ENCODE measurements at places on chromosomes 12 and 14. TPM values are rescaled to one million over a fixed set of nuclear protein-coding genes. Genes with fewer than 3 reads are reported as not detected.
A peak's percentile ranks its signal among the peaks of the same experiment; 100 is the strongest.

GRCh38 chr14:88233915-88234314 is 89.2 kb downstream of the KCNK10 start:
- peaks cover 8% of the 10 kb centered on the region for H3K4me1 ChIP-seq
- H3K27me3 ChIP-seq = no peaks in the 10 kb centered on the region
- H3K4me3 ChIP-seq = no peak overlapping the region
- DNase-seq = no peak
- H3K27ac ChIP-seq = no peak overlapping the region
- peaks cover 17% of the 10 kb centered on the region for H3K36me3 ChIP-seq

DNA sequence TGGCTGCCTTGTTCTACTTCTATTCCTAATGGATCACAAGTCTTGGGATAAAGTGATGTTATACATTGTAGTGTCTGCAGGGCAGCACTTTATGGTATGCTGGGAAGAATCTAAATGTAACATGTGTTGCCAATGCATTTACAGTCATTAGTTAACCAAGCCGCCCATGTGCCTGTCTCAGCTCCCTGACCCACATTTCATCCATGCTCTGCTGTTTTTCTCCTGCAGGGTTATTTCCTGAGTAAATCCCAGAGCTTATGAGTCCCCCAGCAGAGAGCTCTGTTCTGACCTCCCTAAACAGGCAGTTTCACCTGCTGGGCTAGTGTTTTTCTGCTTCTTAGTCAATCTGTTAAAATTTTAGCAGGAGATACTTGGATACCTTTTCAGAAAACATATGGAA is 4.4 kb upstream of the TMTC2 start:
- peaks cover 7% of the 10 kb centered on the region for H3K4me1 ChIP-seq
- H3K36me3 ChIP-seq = no peaks in the 10 kb centered on the region
- DNase-seq = no peak
- H3K4me3 ChIP-seq = no peak overlapping the region
- H3K27ac ChIP-seq = no peak overlapping the region

- no peak for DNase-seq
- H3K27me3 ChIP-seq = peaks cover 13% of the 10 kb centered on the region
- no peak overlapping the region for H3K4me3 ChIP-seq
- no peaks in the 10 kb centered on the region for H3K36me3 ChIP-seq
Measured at GRCh38 chr12:124694846-124695497, 127.6 kb upstream of the NCOR2 start.

DNA sequence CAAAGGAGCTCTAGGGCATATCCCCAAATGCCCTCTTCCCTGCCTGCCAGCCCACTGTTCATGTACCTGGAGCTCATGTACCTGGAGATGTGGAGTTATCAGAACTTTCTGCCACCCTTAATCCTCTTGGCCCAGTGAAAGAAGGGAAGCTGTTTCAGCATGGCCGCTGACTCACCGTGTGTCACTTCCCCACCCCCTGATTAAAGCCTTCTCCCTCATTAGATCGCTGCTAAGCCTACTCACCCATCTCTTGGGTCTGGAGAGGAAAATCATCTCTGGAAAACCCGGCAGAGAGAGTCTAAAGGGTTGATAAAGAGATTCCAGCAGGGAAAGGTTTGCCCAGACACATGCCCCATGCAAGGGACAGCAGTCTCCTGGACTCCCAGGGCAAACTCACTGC is 4.5 kb upstream of the LTBP2 start:
- H3K27me3 ChIP-seq = peaks cover 43% of the 10 kb centered on the region
- no peak overlapping the region for H3K4me3 ChIP-seq
- H3K27ac ChIP-seq = peak overlapping the region; percentile 66
- DNase-seq = no peak
- peaks cover 20% of the 10 kb centered on the region for H3K4me1 ChIP-seq
- H3K36me3 ChIP-seq = no peaks in the 10 kb centered on the region

GRCh38 chr14:102262929-102263462 is 42.0 kb downstream of the MOK start:
- peak; percentile 60 for DNase-seq
- H3K27me3 ChIP-seq = no peaks in the 10 kb centered on the region
- no peaks in the 10 kb centered on the region for H3K36me3 ChIP-seq
- peaks cover 28% of the 10 kb centered on the region for H3K4me1 ChIP-seq

DNA sequence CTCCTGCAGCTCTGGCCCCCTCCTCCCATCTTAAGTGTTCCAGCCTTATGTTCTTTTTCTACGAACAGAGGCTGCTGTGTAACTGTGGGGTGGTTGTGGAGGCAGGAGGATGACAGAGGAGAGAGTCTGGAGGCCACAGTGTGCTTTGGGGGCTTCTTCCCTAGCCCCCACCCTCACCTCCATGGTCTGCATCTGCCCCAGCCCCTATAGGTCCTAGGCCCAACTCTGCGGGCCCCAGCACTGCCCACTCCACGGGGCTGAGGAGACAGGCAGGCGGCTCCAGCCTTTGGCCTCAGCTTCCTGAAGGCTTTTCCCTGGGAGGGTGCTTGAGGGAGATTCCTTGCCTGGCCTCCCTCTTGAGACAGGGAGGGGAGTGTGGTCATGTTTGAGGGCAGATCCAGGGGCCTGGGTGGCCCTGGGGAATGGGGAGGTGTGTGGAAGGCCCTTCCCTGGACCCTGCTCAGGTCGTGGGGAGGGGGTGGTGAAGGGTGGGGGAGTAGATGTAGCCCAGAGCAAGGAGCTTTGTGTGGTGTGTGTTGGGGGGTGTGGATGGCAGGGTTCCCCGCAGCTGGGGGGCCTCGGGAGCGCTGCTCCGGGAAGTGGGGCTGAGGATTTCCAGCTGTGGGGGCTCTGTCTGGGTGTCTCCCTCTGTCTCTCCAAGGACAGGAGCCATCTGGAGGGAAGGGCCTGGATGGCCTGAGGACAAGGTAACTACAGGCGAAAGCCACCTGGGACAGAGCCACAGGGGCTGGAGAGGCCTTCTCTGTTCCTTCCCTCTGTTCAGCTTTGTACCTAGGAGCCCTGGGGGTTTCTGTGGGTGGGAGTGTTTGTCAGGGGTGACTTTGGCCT is 1.1 kb downstream of the SMIM41 start:
- peaks cover 5% of the 10 kb centered on the region for H3K36me3 ChIP-seq
- H3K27me3 ChIP-seq = no peaks in the 10 kb centered on the region
- peaks cover 18% of the 10 kb centered on the region for H3K4me1 ChIP-seq
- no peak overlapping the region for H3K4me3 ChIP-seq

DNA sequence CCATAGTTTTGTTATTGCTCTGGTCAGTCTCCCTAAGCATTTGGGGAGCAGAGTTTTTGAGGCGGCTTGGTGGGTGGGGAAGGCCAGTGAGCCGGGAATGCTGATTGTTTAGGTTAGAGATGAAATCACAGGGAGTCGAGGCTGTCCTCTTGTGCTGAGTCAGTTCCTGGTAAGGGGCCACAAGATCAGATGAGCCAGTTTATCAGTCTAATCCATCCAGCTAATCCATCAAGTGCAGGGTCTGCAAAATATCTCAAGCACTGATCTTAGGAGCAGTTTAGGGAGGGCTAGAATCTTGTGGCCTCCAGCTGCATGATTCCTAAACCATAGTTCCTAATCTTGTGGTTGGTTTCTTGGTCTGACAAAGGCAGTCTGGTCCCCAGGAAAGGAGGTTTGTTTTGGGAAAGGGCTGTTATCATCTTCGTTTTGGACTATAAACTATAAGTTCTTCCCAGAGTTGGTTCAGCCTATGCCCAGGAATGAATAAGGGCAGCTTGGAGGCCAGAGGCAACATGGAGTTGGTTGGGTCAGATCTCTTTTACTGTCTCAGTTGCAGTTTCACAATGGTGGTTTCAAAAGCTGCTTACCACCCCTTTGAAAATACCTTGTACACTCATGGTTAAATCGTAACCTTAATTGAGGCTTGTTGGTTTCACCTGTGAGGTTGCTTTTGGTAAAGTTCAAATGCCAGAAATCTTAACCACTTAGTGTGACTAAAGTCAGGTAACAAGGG is 33.6 kb upstream of the HIGD1C start:
- peaks cover 13% of the 10 kb centered on the region for H3K36me3 ChIP-seq
- H3K4me3 ChIP-seq = no peak overlapping the region
- H3K27me3 ChIP-seq = no peaks in the 10 kb centered on the region
- H3K4me1 ChIP-seq = peaks cover 14% of the 10 kb centered on the region

DNA sequence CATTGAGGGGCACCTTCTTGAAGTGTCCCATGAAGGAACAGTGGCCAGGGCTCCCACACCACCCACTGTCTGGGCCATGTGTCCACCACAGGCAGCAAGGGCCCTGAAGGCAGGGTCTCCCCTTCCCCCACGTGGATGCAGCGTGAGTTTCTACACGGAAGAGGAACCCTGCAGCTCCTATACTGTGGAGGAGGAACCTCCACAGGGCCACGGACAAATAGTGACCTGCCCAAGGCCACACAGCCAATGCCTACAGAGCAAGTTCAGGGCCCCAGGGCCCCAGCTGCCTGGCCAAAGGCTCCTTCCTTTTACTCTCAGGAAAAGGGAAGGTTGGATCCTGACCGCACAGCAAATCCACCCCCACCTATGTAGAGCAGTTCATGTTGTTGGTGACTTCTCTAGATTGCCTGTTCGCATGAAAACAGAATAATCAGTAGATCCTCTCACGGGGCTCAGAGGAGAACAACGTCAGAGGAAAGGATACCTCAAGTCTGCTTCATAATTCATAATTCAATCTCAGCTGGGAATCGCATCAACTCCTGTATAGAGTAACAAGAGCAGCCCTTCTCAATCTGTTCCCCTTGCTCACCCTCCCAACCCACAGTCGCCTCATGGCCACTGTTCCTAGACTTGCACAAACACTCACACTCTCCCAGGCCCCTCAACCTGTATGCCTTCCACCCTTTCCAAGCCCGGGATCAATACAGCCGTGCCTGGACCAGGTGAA is 11.1 kb upstream of the KRT73 start:
- H3K4me3 ChIP-seq = no peak overlapping the region
- no peaks in the 10 kb centered on the region for H3K36me3 ChIP-seq
- no peak overlapping the region for H3K27ac ChIP-seq
- no peak for DNase-seq
- H3K4me1 ChIP-seq = no peaks in the 10 kb centered on the region

DNA sequence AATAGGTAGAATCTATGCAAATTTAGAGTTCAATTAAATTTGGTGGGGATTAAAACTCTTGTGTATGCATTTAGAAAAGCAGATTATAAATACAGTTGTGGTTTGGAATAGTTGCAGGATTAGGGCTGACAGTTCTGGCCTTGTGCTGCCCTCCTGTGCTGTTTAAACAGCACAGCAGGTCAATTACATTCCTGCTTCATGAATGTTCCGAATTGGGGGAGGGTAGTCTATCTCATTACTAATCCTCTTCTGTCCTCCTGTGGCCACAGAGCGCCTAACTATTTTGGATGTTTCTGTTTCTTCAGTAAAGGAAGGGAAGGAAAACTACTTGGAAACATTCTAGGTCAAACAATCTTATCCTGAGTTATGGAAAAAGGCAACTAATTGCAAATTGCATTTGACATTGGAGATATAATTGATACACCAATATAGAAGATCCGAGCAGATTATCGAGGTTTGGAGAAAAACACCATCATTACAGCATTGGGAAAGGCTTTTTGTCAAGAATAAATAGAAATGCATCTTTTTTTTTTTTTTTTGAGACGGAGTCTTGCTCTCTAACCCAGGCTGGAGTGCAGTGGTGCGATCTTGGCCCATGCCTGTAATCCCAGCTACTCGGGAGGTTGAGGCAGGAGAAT is 8.7 kb upstream of the GPR19 start:
- no peak overlapping the region for H3K27ac ChIP-seq
- H3K36me3 ChIP-seq = no peaks in the 10 kb centered on the region
- no peaks in the 10 kb centered on the region for H3K27me3 ChIP-seq
- DNase-seq = no peak

DNA sequence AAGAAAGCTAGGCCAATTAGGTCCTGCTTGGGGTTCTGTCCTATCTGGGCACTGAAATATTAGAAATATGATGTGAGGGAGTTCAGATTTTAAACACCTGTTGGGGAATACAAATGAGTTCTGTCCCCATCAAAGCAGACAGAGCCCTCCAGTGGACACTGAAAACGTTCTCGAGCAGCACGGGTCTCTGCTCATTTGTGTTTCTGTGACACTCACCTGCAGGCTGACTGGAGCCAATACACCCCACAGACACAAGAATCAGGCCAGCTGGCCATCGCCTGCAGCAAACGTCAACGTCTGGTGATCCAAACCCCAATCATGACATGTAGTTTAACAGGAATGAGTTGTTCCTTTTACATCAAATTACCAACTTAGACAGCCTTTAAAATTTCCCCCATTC is 493.4 kb upstream of the TMEM132C start:
- H3K27me3 ChIP-seq = peaks cover 15% of the 10 kb centered on the region
- no peak for DNase-seq
- H3K4me1 ChIP-seq = no peaks in the 10 kb centered on the region
- H3K4me3 ChIP-seq = no peak overlapping the region

- no peak overlapping the region for H3K27ac ChIP-seq
- no peak overlapping the region for H3K4me3 ChIP-seq
- H3K36me3 ChIP-seq = peaks cover 4% of the 10 kb centered on the region
- H3K27me3 ChIP-seq = no peaks in the 10 kb centered on the region
Measured at GRCh38 chr12:40586823-40587222, 105.4 kb upstream of the CNTN1 start.

The PPP2R3C gene
- total RNA-seq = 55.4 TPM

The KCNA1 gene
- 0.37 TPM for total RNA-seq

The SRRM4 gene
- 10.8 TPM for total RNA-seq

The SDSL gene
- total RNA-seq = 3.3 TPM

The NTF3 gene
- not detected for total RNA-seq

The WSB2 gene
- total RNA-seq = 77.3 TPM
